ENCODE measurements at places on chromosomes 2 and 18.

DNA sequence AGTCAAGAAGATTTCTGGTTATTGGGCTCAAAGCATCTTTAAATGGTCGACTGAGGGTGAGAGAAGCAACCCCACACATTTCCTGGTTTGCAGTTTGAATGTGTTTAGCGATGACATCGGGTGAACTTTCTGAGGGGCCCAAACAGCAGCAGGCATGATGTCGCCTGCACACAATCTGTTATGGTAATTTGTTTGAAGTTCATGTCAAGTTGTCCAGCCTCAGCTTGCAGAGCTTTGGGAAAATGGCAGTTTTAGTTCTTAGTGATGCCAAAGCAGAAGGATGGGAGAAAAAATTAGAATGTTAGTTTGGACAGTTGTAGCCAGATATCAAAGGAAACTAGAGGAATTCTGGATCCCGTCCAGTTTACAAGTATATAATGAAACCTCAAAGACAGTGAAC lies 284.6 kb downstream of the MBD5 start:
- H3K4me3 ChIP-seq = no peak overlapping the region
- no peaks in the 10 kb centered on the region for H3K4me1 ChIP-seq
- no peaks in the 10 kb centered on the region for H3K27me3 ChIP-seq
- H3K36me3 ChIP-seq = peaks cover 1% of the 10 kb centered on the region
- no peak overlapping the region for H3K27ac ChIP-seq

DNA sequence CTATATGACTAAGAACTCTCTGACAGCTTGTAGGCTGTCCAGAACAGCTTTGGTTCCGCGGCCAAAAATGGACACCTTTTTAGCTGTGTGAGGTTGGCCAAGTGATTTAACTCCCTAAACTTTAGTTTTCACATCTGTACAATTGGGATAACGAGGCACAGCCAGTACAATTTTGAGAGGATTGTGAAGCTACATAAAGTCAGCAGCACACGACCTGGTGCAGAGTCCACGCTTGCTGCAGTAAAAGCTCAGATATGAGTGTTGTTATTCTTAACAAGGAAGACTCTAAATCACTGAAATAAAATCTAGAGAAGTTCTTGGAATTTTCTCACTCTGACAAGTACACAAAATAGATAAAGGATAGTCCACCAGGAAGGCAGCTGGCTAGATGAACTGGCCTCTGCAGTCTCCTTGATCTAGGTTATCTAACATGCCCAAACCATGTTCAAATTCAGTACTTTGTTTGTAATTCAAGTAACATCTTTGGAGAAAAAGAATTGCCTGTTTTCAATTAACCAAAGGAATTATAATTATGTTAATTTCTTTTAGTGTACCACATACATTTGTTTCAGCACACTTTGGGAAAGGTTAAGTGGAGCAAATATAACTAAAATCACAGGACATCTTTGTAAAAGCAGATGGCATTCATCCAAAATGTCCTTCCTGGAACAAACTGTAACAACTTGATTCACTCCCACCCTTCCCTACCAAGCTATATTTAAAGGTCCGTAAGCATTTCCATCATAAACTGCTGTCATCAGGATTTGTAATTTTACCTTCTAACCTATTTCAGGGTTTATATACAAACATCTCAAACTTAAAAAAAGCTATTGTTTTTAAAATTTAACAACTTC lies 201.7 kb upstream of the STK17B start:
- H3K4me1 ChIP-seq = no peaks in the 10 kb centered on the region
- no peak for DNase-seq
- H3K4me3 ChIP-seq = no peak overlapping the region
- H3K36me3 ChIP-seq = no peaks in the 10 kb centered on the region
- peaks cover 7% of the 10 kb centered on the region for H3K27me3 ChIP-seq

- H3K36me3 ChIP-seq = no peaks in the 10 kb centered on the region
- no peak overlapping the region for H3K27ac ChIP-seq
- no peaks in the 10 kb centered on the region for H3K4me1 ChIP-seq
- no peak for DNase-seq
Measured at GRCh38 chr2:179703702-179704101, 157.7 kb downstream of the ZNF385B start.

- no peak for DNase-seq
- no peak overlapping the region for H3K4me3 ChIP-seq
- H3K27ac ChIP-seq = no peak overlapping the region
- H3K36me3 ChIP-seq = no peaks in the 10 kb centered on the region
Measured at GRCh38 chr2:191441496-191442214, 196.5 kb downstream of the MYO1B start.

GRCh38 chr18:63832470-63832869 lies 55.0 kb upstream of the SERPINB2 start:
- no peak for DNase-seq
- H3K36me3 ChIP-seq = no peaks in the 10 kb centered on the region
- peaks cover 18% of the 10 kb centered on the region for H3K27me3 ChIP-seq
- no peak overlapping the region for H3K4me3 ChIP-seq
- no peak overlapping the region for H3K27ac ChIP-seq

DNA sequence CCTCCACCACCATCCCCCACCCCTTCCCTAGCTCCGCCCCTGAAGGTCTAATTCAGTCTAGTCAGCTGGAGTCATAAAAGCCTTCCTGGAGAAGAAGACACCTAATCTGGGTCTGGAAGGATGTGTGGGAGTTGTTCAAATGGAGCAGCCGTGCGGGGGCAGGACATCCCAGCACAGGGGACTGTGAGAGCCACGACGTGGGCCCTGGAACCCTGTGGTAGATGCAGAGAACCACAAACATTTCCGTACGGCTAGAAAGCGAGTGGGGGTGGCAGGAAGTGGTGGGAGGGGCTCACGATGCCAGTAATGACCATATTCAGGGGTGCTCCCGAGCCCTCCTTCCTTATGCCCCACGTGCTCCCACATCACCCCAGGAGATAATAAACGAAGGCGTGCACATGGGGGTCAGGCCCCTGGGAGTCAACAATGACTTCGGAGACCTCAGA lies 20.9 kb upstream of the COL6A3 start:
- H3K4me1 ChIP-seq = peaks cover 78% of the 10 kb centered on the region
- H3K27ac ChIP-seq = peak overlapping the region; percentile 54
- DNase-seq = peak; percentile 85
- peaks cover 3% of the 10 kb centered on the region for H3K36me3 ChIP-seq
- H3K27me3 ChIP-seq = no peaks in the 10 kb centered on the region
- peak overlapping the region; percentile 37 for H3K4me3 ChIP-seq

DNA sequence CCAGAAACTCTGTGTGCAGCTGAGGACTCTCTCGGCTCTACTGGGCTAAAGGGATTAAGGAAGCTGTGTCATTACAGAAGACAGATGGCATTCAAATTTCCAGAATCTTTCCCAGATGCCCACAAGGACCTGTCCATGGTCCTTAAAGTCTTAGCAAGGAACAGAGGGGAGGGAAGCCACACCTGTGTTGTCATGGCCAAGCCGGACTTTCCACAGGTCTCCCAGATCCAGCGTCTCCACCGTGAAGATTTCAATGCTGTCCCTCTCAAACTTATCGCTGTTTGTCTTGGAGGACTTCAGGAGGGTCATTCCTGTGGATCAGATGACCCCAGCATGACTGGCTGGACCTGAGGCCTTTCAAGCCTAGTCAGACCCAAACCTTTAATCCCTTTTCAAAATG lies 114.5 kb downstream of the LOXHD1 start:
- H3K36me3 ChIP-seq = no peaks in the 10 kb centered on the region
- DNase-seq = no peak
- peaks cover 4% of the 10 kb centered on the region for H3K4me1 ChIP-seq
- no peaks in the 10 kb centered on the region for H3K27me3 ChIP-seq
- H3K4me3 ChIP-seq = no peak overlapping the region

DNA sequence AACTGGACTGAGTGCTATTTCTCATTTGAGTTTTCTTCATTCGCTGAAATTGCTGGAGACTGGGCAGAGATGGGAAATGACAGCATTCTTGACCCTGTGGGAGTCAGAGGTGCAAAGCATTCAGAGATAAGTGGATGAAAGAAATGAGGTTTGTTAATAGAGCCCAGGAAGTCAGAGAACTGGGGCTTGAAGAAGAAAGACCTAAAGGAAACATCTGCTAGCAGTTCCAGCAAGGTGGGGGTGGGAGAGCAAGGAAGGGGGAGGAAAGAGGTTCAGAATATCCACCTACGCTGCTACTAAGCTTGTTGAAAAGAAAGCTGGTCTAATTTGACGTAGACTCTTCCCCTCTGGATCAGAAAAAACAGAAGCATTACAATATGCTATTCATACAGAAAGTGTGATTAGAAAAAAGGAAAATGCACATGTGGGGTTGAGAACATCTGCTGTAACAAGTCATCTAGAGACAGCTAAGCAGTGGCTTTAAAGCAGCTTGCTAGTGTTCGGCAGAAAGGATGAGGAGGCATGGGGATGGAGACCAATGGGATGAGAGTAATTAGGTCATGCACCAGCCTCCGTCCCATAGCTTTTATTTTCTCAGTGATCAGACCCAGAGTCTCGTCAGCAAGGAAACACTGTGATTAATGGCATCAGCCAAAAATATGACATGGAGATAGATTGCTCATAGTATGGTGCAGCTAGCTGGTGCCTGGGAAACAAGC lies 29.7 kb downstream of the NAB1 start:
- no peak for DNase-seq
- H3K4me3 ChIP-seq = no peak overlapping the region
- no peaks in the 10 kb centered on the region for H3K27me3 ChIP-seq
- H3K4me1 ChIP-seq = peaks cover 36% of the 10 kb centered on the region

- no peak overlapping the region for H3K4me3 ChIP-seq
- no peaks in the 10 kb centered on the region for H3K36me3 ChIP-seq
- peaks cover 15% of the 10 kb centered on the region for H3K27me3 ChIP-seq
- peaks cover 22% of the 10 kb centered on the region for H3K4me1 ChIP-seq
- no peak for DNase-seq
- H3K27ac ChIP-seq = no peak overlapping the region
Measured at GRCh38 chr2:85433511-85434089, 15.1 kb downstream of the SH2D6 start.

DNA sequence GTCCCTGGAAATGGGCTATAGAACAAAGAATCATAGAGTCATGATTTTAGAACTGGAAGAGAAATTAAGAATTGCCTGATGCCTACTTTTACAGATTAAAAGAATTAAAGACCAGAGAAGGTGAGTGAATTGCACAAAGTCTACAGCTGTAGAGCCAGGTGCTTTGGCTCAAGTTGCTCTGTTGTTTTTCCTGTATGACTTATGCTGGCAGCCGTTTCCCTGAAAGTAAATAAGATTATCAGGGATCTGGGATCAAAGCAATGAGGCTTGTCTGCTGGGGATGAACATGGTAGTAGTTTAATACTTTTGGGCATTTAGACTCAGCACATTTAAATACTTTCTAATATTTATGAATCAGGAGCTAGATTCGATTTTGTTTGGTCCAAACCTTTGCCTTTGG lies 166.9 kb downstream of the PRPF40A start:
- H3K4me3 ChIP-seq = no peak overlapping the region
- H3K27ac ChIP-seq = no peak overlapping the region
- H3K27me3 ChIP-seq = no peaks in the 10 kb centered on the region
- H3K4me1 ChIP-seq = no peaks in the 10 kb centered on the region

- no peaks in the 10 kb centered on the region for H3K36me3 ChIP-seq
- no peaks in the 10 kb centered on the region for H3K4me1 ChIP-seq
- no peak for DNase-seq
Measured at GRCh38 chr2:166082736-166083135, 45.1 kb downstream of the SCN1A start.

GRCh38 chr2:112021290-112021689 lies 33.8 kb upstream of the TMEM87B start:
- no peak overlapping the region for H3K27ac ChIP-seq
- H3K4me1 ChIP-seq = no peaks in the 10 kb centered on the region
- H3K27me3 ChIP-seq = peaks cover 30% of the 10 kb centered on the region
- no peak overlapping the region for H3K4me3 ChIP-seq

DNA sequence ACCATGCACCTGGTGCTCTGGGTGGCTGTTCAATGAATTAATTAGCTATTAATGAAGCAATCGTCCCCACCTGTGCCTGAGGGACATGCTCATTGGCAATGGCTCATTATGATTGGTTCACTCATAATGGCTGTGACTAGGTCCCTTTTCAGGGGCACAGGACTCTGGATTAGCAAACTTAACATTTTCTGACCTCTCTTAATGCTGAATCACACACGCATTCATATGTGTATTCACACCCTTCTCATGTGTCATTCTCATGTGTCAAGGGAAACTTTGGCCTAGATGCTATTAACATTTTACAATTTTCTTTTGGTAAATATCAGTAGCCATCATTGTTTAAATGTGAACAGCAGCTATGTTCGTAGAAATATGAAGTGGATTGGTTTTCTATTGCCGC lies 98.9 kb upstream of the PMAIP1 start:
- H3K4me3 ChIP-seq = no peak overlapping the region
- DNase-seq = no peak
- H3K27me3 ChIP-seq = peaks cover 13% of the 10 kb centered on the region
- H3K27ac ChIP-seq = no peak overlapping the region
- H3K4me1 ChIP-seq = peaks cover 13% of the 10 kb centered on the region
- no peaks in the 10 kb centered on the region for H3K36me3 ChIP-seq

DNA sequence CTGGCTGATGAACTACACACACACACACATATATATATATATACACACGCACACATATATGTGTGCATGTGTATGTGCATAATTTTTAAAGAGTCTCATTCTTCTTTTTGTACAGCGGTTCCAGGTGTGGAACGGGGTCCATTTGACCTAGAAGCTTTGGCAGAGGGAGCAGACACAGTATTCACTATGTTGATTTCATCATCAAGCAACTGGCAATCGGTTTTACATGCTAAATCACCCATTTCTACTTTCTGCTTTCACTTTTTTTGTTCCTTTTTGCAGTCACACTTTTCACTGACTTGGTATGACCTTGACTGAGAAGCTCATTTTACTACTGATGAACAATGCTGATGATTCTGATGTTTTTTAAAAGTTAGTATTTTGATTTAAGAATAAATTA lies 63.0 kb upstream of the PGAP1 start:
- no peak for DNase-seq
- no peak overlapping the region for H3K27ac ChIP-seq
- H3K27me3 ChIP-seq = no peaks in the 10 kb centered on the region
- peaks cover 79% of the 10 kb centered on the region for H3K36me3 ChIP-seq
- H3K4me3 ChIP-seq = no peak overlapping the region
- peaks cover 45% of the 10 kb centered on the region for H3K4me1 ChIP-seq

- no peak for DNase-seq
- H3K4me1 ChIP-seq = peaks cover 26% of the 10 kb centered on the region
- H3K27ac ChIP-seq = no peak overlapping the region
- no peak overlapping the region for H3K4me3 ChIP-seq
- no peaks in the 10 kb centered on the region for H3K27me3 ChIP-seq
Measured at GRCh38 chr2:207231106-207231865, 65.5 kb upstream of the KLF7 start.

- DNase-seq = no peak
- H3K4me1 ChIP-seq = no peaks in the 10 kb centered on the region
- H3K4me3 ChIP-seq = no peak overlapping the region
- no peak overlapping the region for H3K27ac ChIP-seq
Measured at GRCh38 chr2:222938327-222938726, 77.5 kb downstream of the ACSL3 start.

DNA sequence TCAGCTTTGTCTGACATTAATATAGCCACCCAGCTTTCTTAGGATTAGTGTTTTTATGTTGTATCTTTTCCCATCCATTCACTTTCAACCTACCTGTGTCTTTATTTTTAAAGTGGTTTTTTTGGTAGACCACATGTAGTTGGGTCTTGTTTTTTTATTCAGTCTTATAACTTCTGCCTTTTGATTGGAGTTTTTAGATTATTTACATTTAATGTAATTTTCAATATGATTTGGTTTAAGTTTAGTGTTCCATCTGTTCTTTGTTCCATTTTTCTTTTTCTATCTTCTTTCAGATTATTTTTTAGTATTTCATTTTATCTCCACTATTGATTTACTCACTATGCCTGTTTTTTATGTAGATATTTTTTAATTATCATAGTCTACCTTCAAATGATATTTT lies 13.1 kb upstream of the MSTN start:
- no peak for DNase-seq
- no peaks in the 10 kb centered on the region for H3K4me1 ChIP-seq
- no peaks in the 10 kb centered on the region for H3K36me3 ChIP-seq
- no peak overlapping the region for H3K27ac ChIP-seq
- peaks cover 8% of the 10 kb centered on the region for H3K27me3 ChIP-seq

Measured in activated naive CD4-positive, alpha-beta T cell treated with anti-CD3 and anti-CD28 coated beads, Interleukin-2, amount 10 ng/mL, durations not matched to agents 7 days and 5 days (primary cell).